ENCODE measurements at places on chromosomes 3 and 15.

DNA sequence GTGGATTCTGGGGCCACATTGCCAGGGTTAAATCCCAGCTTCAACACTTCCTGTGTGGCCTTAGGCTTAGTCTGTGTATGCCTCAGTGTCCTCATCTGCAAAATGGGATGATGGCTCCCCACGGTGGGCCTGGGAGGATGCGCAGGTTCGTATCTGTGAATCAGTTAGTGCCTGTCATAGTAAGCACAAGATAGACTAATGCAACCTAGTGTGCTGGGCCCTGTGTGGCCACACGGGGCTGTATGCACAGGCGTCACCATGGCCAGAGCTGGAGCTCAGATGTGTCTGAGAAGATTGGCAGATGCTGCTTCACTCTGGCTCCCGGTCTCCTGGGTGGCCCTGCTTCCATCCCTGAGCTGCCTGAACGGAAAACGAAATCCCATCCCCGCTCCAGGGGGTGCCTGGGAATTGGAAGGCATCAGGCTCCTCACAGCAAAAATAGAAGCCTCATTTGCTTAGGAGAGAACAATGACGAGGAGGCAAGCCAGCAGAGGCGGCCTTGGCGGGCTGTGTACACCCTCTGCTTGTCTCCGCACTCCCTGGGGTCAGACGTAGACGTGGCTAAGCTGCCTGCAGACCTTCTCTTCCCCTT, 103.6 kb downstream of the APBA2 start:
- no peak for DNase-seq

DNA sequence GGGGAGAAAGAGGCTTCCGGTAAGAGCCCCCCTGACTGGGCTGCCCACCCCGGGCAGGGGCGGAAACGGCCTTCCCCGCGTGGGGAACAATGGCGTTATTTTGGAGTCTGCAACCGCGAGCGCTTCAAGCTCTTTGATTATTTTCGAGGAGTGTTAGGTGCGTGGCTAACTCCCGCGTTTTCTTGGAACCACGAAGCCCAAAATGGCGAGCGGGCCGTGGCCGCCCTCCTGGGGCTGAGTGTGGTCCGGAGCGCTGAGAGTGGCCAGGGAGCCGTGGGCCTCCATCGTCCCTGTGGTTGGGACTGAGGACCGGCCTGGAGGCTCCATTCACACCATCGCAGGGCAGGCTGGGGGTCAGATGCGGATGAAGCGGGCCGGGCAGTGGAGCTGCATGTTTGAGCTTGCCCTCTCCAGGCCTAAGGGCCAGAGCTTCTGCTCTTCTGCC, 44.6 kb upstream of the POLG start:
- no peak for DNase-seq

DNA sequence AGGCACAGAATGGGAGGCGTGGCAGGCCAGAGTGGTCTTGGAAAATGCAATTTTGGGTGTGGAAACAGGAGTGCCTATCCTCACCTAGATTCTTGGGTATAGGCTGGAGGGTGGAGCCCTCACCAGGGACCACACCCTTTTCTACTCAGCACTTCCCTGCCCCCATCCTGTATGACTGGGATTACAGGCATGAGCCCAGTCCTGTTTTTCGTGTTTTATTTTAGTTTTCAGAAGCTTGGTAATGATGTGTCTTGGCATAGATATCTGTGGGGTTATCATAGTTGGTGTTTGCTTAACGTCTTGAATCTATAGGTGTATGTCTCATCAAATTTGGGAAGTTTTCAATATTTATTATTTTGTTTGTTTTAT, 248.7 kb upstream of the CBLB start:
- DNase-seq: no peak

DNA sequence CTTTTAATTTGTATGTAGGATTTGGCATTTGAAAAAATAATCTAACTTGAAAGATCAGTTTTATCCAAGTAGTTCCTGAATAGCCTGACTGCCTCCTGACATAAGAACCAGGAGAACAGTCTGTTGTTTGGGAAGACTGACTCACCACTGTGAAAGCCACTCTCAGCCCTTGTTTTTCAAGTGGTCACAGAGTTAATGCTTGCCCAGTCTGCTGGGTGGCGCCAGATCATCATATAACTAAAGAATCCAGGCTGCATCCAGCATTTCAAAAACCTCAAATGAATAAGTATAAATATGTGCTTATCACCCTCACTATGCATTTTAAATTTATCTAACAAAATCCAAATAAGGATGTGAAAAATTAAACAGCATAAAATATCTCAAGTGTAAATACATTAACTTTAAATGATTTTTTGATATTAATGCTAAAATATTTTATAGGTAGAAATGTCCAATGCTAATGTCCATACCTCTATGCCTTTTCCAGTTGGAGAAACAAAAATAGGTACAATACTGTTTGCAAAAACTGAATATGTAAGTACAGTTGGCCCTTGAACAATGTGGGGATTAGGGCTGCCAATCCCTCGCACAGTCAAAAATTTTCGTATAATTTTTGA, 26.9 kb upstream of the ZBBX start:
- DNase-seq: no peak

- DNase-seq: peak; percentile 9
These were observed 29.7 kb downstream of the EFCAB12 start for GRCh38 chr3:129398803-129399144.

DNA sequence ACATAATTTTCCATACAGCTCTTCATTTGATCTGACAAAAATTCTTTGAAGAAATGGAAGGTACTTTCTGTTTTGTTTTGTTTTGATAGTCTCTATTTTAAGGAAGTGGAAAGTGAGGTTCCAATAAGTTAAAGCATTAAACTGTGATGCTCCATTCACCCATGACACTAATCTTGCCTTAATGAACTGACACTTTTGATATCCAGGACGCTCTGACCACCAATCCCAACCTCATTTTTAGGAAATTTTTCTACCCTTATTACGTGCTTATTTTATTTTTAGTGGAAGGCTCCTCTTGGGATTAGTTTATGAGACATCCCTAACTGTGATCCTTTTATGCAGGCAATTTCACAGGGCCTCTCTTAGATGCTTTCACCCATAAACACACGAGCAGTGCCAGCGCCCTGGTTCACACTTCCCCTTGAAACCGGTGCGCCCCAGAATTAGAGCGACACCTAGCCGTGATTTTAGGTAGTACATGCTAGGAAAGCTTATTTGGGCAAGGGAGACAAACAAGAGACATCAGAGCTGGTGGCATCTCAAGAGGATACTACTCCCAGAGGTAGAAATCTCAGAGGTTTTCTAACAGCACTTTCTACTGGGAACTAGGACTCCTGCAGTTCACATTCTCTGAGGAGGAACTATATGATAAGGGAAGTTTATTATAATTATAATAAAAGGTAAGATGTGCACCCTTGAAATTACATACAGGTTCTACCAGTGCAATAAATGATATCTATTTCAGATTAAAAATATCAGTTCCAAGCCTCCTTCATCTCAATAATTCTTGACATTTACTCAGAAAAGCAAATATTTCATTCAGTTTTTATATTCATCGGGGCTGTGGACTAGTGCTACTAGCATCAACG, 173.9 kb downstream of the SLC9A9 start:
- peak; percentile 80 for DNase-seq

DNA sequence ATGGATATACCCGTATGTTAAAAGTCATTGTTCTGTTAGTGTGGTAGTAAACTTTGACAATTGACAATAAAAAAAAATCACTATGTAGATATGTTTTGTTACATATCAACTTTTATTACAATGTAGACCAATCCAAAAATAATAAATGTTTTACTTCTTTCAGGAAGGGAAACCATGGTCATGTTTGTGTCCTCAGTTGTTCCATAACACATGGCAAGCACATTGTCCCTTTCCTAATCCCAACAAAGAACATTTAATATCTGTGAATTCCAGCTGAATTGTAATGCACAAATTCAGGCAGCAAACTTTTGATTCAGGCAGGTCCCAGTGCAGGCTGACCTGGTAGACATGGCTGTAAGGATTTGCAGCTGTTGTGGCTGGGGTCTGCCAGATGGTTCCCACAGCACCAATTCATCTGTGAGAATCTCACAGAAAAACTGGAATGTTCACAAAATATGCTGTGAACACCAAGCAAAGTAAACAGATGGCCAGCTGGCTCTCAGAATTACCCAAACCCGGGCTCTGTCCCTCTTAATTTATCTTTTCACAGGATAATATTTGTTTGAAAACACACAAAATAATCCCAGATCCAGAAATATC, 1.9 kb upstream of the SPG21 start:
- no peak for DNase-seq

- no peak for DNase-seq
These were observed 248.6 kb downstream of the CBLB start for GRCh38 chr3:105620236-105620635.

GRCh38 chr3:98855806-98856400, 45.6 kb downstream of the DCBLD2 start:
- DNase-seq: no peak

GRCh38 chr3:120506828-120507774, 56.3 kb upstream of the FSTL1 start:
- no peak for DNase-seq

GRCh38 chr15:101604124-101604874, 47.9 kb downstream of the TM2D3 start:
- DNase-seq: no peak

GRCh38 chr3:107910713-107911259, 180.0 kb downstream of the CD47 start:
- DNase-seq: no peak

- no peak for DNase-seq
These were observed 560.3 kb upstream of the NR2F2 start for GRCh38 chr15:95770196-95770595.

GRCh38 chr3:185815391-185816282, 9.2 kb downstream of the IGF2BP2 start:
- no peak for DNase-seq

- no peak for DNase-seq
These were observed 5.9 kb downstream of the MME start for GRCh38 chr3:155086051-155086450.

GRCh38 chr3:99479768-99480167, 158.6 kb upstream of the COL8A1 start:
- no peak for DNase-seq

- DNase-seq: no peak
These were observed 16.9 kb downstream of the KLHL18 start for GRCh38 chr3:47299381-47300318.

GRCh38 chr15:38522922-38523321, 41.7 kb downstream of the RASGRP1 start:
- no peak for DNase-seq

- no peak for DNase-seq
These were observed 112.4 kb downstream of the ADCY5 start for GRCh38 chr3:123336441-123336851.

- DNase-seq: no peak
These were observed 41.1 kb upstream of the GNB5 start for GRCh38 chr15:52232327-52232726.

- DNase-seq: no peak
These were observed 52.3 kb downstream of the KBTBD12 start for GRCh38 chr3:127967316-127967715.

DNA sequence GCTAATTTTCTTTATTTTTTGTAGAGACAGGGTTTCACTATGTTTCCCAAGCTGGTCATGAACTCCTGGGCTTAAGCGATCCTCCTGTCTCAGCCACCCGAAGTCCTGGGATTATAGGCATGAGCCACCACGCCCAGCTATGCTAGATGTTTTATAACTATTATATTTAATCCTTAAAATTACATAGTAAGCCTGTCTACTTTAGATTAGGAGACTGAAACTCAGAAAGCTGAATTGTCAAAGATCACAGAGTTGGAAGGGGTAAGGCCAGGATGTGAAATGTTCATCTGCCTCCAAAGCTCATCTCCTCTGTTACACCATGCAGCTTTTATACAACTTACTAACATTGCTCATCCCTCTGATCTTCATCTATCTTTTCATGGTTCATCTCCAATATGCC, 89.8 kb downstream of the MAP2K5 start:
- DNase-seq: no peak

GRCh38 chr3:174051191-174051590, 653.6 kb downstream of the NLGN1 start:
- DNase-seq: no peak

- peak; percentile 75 for DNase-seq
These were observed at the start of the genes PEX11A and WDR93 for GRCh38 chr15:89690276-89691218. Gene PEX11A, minus strand, starts transcription at chr15:89690754. Its CDS starts 122 bp downstream, at chr15:89690632. Gene WDR93, plus strand, starts transcription at chr15:89690811. Its CDS starts 10,936 bp downstream, at chr15:89701747.

DNA sequence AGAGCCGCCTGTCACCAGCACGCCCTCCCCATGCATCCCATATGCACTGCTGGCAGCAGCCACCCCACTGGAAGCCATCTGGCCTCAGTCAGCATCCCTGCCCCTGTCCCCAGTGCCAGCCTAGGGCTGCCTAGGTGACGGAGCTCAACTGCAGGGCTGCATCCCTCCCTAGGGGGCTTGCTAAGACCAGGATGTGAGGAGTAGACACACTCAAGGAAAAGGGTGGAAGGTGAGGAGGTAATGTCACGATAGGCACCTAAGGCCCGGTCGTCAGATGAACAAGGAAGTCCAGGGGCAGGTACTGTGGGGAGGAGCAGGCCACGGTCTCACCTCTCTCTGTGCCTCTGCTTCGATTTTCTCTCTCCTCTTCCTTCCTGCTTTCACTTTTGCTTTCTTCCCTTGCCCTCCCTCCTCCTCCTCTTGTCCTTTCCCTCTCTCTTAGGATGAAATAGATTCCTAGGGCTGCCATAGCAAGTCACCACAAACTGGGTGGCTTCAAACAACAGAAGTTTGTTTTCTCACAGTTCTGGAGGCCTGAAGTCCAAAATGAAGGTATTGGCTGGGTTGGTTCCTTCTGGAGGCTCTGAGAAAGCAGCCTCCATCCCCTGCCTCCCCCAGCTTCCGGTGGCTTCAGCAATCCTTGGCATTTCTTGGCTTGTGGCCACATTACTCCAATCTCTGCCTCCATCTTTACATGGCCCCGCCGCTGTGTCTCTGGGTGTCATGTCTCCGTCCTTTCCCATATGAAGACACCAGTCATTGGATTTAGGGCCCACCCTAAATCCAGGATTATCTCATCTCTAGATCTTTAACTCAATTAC, 298.3 kb downstream of the SHQ1 start:
- no peak for DNase-seq

DNA sequence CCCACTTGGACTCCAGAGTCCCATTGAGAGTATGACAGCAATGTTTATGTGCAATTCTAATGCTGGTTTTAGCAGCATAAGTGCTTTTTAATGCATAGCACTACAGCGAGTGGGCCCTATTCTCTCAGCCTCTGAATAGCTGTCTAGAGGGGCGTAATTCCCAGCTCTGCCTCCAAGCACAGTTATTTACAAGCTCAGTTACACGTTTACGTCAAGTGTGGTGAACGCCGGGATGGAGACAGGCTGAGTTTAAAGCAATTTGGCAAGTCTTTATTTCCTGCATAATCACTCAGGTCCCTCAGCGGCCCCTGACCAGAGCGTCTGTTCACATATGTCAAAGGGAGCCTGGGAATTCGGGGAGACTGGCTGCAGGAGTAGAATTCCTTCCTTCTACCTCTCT, 43.9 kb downstream of the SOX14 start:
- no peak for DNase-seq

DNA sequence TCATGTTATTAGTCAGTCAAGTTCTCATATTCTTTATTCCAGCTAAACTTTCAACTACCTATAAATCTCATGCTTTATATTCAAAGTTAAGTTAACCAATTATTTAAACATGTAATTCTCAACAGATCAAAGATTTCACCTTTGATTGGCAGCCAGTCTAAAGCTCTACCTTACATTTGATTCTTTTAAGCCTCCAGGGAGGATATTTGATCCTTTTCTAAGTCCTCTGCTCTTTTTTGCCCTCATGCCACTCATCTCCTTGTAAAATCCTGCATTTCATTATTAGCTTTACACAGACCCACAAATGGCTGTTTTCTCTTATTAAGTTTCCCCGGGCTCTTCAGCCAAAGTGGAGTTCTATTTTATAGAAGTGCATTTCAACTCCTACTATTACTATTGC, 134.1 kb downstream of the NLGN1 start:
- no peak for DNase-seq

GRCh38 chr15:78314181-78314581, 14.8 kb upstream of the SKIC8 start:
- no peak for DNase-seq

GRCh38 chr15:39752991-39753390, 29.6 kb downstream of the FSIP1 start:
- no peak for DNase-seq

Data from activated CD4-positive, alpha-beta T cell treated with anti-CD3 and anti-CD28 coated beads for 4 hours (primary cell).